ENCODE measurements at places on chromosomes 1 and 21.

DNA sequence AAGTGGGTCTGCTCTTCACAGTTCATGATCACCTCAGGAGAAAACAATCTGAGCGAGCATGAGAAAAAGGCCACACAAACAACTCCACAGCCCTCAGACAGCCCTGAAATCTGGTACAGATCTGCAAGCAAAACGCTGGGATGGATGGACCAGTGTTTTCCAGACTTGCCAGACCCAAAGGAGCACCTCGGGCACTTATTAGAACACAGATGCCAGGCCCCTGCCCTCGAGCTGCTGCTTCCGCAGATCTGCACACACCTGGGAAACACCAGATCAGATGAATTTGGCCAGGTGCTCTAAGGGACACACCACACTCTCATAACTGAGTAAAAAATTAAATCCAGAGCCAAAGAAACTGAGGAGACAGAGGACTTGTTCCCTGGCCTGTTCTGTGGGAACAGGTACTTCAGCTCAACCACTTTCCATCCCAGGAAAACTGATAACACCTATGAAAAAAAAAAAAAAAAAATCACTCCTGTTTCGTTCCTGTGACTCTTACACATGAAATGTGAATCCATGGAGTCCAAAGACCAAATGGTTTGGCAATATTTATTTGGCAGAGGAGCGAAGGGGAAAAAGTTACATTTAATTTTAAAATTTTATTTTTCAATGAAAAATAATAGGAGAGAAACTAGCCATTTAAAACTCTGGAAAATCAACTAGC lies 202.9 kb upstream of the ESRRG start:
- ATAC-seq, result no peak

DNA sequence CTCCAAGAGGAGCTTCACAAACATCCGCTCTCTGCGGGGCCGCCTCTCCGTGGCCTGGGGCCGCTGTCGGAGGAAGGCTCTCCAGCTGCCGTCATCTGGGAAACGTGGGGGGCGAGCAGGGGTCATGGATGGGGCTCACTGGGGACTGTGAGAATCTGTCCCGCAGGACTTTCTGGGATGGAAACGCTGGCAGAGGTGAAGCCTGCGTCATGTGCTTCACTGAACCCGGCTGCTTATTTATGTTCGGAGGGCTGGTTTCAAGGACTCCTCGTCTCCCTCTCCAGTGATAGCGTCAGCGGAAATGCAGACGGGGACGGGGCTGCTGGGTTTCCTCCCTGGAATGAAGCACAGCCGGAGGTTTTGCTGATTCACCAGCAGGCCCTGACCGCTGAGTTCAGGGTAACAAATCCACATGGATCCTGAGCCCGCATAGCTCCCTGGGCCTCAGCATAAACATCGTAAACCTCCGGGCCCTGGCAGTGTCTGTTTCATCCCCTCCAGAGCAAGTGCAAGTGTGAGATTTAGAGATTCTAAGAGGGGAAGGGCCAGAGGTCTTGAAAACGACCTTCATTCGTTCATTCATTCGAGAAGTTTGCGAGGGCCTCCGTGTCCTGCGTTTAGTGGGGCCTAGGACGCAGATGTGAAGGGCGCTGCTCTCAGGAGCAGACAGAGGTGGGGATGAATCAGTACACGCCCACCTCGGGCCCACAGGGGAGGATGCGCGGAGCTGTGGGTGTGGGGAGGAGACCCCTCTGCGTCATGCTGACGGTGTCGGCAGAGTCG lies 7.0 kb upstream of the POFUT2 start:
- no peak for ATAC-seq

GRCh38 chr1:48725341-48726046 lies 51.2 kb downstream of the BEND5 start:
- no peak for ATAC-seq

GRCh38 chr1:207070811-207071210 lies 17.7 kb downstream of the PFKFB2 start:
- peak; percentile 56 for ATAC-seq

- no peak for ATAC-seq
These were observed at the start of gene ZBTB8B for GRCh38 chr1:32464716-32465577. Gene ZBTB8B (plus strand): TSS chr1:32465072. CDS start chr1:32470625, 5,553 bp downstream.
